NCI-H2029 (cell line): ENCODE measurements at places on chromosomes 4 and X.

DNA sequence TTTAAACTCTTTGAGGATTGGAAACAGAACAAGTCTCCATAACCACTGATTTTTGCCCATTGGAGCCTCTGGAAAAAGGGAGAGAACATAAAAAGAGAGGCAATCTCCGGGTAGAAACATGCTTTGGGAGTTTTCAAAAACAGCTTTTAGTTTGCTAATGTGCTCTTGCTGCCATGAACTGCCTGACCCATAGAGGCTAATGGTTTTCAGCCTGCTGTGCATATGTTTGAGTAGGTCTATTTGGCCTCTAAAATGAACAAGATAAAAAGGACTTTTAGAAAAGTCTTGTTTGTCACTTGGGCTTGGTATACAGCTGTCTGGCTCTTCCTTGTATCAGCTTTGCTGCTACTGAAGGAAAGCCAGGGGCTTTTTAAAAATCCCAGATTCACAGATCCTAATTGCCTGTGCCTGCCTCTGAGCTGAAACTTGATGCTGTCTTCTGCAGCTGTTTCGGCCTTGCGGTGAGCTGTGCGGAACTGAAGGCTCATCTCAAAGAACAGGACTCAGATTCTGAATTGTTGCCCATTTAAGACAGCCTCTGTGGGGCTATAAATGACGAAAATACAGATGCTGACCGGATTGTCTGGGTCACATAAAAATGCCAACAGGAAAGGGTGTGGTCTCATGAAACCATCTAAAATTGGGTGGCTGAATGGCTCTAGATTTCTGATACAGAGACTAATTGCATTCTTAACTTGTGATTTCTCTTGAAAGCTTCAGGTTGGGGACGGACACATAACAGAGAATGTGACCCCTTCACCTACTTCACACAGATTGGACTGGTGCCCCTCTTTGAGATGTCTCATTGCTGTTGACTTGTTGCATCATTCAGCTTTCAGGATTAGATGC lies 18.4 kb upstream of the ZNF41 start:
- no peak for DNase-seq

- no peak for DNase-seq
Measured at GRCh38 chr4:152236519-152237056, 299.3 kb downstream of the FBXW7 start.

- DNase-seq, result no peak
Measured at GRCh38 chr4:94486372-94486801, 34.6 kb downstream of the PDLIM5 start.

DNA sequence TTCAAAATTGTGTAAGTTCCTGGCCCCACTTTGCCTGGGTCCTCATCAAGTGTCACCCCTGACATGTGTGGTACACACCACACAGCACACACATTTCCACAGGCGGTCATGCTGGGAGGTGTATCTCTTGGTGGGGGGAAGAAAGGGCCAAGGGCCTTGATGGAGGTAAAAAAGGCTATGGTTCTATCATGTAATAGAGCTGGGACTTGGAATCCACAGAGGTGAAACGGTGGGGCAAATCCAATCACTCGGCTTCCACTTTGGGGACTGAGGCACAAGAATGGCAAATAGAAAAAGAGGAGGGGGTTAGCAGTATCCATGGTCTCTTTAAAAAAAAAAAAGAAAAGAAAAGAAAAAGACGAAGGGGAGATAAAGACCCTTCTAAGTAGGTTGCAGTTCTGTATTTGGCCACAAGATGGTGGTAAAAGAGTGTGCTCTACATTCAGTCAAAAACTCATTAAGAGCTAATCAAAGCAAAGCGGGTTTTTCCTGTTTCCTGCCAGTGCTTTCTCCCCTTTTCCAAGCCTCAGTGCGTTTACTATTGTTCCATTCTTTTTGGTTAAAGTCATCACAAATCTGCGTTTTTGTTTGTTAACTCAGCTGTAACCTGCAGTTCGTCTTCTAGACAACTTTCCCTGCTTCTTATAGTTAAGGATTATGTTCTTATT lies 37.0 kb upstream of the ATP6AP2 start:
- peak; percentile 56 for DNase-seq

DNA sequence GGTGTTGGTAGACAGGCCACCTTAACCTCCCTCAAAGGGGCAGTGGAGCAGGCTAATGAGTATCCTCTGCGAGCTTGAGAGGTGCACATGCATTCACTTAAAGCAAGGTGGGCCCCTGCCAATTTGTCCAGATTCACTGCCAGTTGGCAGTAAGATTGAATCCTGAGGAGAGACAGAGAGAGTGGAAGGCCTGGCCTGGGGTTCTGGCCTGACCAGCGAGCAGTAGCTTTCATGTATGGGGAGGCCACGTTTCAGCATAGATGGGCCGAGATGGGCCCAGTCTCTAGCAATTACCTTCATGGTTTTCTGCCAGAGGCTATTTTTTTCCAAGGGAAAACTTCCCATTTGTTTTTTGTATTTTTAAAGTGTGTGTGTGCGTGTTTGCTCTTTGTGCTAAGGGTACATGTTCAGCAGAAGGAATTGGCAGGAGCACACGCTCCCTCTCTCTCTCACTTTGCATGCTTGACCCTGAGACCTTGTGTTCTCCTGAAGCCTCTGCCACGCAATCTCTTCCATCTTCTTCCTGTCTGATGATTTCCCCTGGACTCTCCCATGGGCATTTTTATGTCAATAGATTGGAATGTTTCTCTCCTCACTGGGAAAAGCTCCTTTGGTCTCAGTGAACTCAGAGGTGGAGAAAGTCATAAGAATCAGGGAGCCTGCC lies 215.8 kb upstream of the SFRP2 start:
- no peak for DNase-seq

- DNase-seq, result no peak
Measured at GRCh38 chr4:37540486-37540885, 145.7 kb downstream of the RELL1 start.

GRCh38 chr4:22614114-22614513 lies 78.6 kb upstream of the GBA3 start:
- no peak for DNase-seq

DNA sequence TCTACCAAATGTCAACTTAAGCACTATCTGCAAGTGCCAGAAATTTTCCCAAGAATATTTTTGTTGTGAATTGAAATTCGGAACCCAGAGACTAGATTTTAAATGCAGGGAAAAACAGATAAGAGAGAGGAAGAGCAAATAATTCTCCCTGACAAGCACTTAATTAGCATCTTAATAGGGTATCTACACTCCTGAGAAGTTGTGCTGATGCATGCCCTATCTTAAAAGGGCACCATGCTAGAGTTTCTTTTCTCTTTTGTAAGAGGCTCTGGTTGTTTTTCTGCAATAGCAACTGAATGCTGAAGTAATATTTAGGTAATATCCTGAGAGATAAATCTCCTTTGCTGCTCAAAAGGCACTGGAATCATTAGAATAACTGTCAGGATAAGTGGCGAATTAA lies 139.9 kb upstream of the UGT8 start:
- no peak for DNase-seq

DNA sequence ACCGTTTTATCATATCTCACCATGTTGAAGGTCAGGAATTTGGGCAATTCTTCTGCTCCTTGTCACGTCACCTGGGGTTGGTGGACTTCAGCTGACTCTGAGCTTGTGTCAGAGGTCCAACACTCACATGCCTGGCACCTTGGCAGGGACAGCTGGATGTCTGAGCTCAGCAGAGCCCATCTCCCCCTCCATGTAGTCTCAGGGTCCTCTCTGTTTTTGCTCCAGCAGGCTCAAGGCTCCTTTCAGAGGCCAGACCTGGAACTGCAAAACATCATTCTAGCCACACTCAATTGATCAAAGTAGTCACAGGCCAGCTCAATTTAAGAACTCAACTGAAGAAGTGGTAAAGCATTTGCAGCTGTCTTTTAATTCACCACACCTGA lies 45.4 kb downstream of the EDNRA start:
- DNase-seq, result no peak
